Mesenteric fat pad (tissue), 1 donor: ENCODE measurements at places on chromosomes 6 and 20. TPM values are rescaled to one million over a fixed set of nuclear protein-coding genes. Genes with fewer than 3 reads are reported as not detected.

The GFOD1 gene
- 25.9 TPM for total RNA-seq

- DNase-seq: no peak
Measured at GRCh38 chr20:62555642-62556420, 80.0 kb upstream of the GATA5 start.

- no peak for DNase-seq
Measured at GRCh38 chr6:100774681-100775080, 106.4 kb downstream of the ASCC3 start.

DNA sequence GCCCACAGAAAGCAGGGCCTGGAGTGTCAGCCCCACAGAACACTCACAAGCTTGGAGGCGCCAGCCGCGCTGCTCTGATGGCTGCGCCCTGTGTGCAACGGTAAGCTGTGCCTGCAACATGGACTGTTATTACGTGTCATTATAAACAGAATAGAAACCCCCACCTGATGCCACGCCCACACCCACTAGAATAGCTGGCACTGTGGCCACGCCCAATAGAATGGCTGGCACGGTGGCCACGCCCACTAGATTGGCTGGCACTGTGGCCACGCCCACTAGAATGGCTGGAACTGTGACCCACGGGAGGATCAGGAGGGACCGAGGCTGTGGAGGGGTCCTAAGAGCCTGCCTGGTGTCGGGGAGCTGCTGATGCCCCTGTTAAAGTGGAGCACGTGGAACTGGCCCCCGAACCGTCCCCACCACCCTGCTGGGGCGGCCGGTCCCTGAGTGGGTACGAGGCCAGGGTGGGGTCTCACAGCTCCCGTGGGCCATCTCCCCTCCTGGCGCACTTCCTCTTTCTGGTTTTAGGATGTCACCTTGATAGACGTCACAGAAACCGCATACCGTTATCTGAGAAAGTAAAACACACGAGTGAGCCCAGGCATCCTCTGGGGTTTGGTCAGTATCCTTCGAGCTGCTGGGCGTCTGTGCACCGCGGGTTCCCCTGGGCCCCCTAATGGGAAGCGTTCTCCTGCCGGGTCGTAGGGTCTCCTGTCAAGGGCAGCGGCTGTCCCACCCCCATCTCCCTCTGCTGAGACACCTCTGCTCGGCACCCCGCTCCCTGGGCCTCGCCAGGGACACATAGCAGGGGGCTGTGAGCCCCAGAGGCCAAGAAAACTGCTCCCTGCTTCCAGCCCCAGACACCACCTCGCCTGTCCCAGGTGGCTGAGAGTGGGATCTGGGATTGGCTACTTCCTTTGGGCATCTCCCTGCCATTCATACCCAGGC lies 25.4 kb downstream of the SLC17A9 start:
- DNase-seq: no peak

The CD24 gene
- 2.1 TPM for total RNA-seq

The RAET1L gene
- total RNA-seq: not detected

GRCh38 chr6:74638412-74638811 lies 567.4 kb downstream of the COL12A1 start:
- no peak for DNase-seq

The ANKEF1 gene
- 4.9 TPM for total RNA-seq

The GLP1R gene
- total RNA-seq: not detected

- no peak for DNase-seq
Measured at GRCh38 chr20:8218861-8219260, 86.8 kb downstream of the PLCB1 start.

GRCh38 chr20:1313236-1313964 lies 15.5 kb downstream of the SDCBP2 start:
- no peak for DNase-seq

GRCh38 chr20:42204109-42204660 lies 586.0 kb upstream of the CHD6 start:
- DNase-seq: no peak

The GABRR1 gene
- total RNA-seq: not detected

The NMBR gene
- total RNA-seq: not detected

GRCh38 chr6:20569000-20569610 lies 34.8 kb downstream of the CDKAL1 start:
- no peak for DNase-seq

The NDUFAF5 gene
- 34.2 TPM for total RNA-seq

The ENPP5 gene
- 0.67 TPM for total RNA-seq

GRCh38 chr6:15474196-15474595 lies 188.6 kb downstream of the DTNBP1 start:
- no peak for DNase-seq

GRCh38 chr20:51930775-51931174 lies 128.5 kb upstream of the SALL4 start:
- DNase-seq: no peak

GRCh38 chr6:16338577-16339264 lies 100.3 kb downstream of the GMPR start:
- no peak for DNase-seq

DNA sequence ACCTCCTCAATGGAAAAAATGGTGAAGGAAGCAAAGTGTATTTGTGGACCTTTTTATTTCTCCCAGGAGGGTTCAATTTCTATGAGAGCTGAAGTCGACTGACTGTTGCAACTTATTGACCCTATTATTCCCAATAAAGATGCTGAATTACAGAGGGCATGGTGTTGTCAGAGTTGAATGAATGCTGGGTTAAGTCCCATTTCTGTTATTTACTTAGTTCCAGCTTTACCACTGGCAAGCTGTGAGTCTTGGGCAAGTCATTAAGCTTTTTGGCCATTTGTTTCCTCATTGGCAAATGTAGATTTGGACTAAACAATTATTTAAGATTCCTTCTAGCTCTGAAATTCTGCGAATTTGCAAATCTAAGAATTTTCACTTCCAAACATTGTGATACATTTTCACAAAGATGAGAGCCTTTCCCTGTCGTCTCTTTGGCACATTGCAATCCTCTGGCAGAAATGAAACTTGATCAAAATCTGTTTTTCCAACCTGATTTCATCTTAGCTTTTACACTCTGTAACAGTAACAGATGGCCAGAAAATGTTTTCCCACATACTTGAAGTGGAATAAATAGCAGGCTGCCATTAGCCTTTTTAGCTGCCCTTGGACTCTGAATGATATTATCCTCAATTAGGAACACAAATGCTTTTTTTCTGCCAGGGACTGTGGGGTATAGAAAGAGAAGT lies 21.3 kb downstream of the BLTP3A start:
- no peak for DNase-seq

DNA sequence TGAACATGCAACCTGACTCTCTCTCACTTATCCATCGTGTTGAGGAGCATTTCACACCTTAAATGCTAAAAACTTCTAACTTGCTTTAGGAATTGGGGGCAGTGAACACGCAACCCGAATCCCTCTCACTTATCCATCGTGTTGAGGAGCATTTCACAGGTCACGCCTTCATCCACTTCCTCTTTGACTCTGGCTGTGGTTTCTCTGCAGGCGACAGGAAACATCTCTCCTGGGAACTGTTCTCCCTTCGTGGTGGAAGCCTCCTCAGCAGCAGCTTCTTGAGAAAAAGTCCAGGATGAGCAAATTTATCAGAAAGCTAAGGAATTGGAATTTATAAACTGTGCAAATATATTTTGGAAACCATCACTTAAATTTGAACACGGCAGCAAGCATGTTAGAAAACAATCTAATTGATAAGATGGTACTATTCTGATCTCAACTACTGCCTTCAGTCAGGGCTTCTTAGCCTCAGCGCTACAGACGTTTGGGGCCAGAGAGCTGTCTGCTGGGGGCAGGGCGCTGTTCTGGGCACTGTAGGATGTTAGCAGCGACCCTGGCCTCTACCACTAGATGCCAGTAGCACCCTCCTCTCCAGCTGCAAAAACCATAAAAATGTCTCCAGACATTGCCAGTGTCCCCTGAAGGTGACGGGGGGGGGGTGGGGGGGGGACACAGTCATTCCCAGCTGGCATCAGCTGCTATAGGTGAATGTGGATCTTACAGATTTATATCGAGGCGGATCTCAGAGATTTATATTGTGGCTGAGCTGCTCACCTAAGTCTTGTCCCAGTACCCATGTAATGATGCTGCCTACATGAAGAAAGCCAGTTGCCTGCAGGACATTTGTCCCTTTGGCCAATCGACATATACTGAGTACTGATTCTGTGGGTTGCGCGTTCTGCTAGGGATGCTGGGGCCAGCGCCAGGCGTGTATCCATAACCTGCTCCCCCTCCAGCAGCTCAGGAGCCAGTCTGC lies 26.2 kb downstream of the CTCFL start:
- peak; percentile 6 for DNase-seq

- DNase-seq: no peak
Measured at GRCh38 chr20:48904566-48905296, 16.8 kb upstream of the ARFGEF2 start.

The BHLHE23 gene
- total RNA-seq: not detected

The CLVS2 gene
- total RNA-seq: not detected

DNA sequence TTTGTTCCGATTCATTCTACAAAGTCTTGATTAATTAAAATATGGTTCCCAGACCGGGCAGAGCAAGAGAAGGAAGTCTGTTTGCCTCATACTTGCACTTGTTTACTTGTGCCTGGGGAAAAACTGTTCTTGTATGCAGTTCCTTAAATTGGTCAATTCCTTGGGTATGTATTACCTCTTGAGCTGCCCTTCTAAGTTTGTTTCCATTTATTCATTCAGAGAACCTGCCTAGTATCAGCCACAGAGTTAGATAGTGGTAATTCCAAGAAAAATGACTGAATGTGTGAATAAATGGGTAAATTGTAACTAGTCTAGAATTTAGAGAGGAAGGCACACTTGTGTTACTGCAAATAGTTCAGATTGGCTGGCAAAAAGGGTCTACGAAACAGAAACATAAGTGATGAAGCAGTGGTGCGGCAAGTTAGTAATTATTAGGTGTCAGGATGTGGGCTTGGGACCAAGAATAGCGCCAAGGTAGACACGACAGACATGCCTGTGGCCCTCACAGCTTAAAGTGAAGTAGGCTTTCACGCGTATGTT lies 525 bp upstream of the MAK start:
- DNase-seq: no peak

The MAP7 gene
- total RNA-seq: 5.2 TPM

The SOBP gene
- 11.0 TPM for total RNA-seq

The JPH2 gene
- total RNA-seq: 5.6 TPM

The LINC00237 gene
- total RNA-seq: not detected

The PRR18 gene
- total RNA-seq: 1.0 TPM

DNA sequence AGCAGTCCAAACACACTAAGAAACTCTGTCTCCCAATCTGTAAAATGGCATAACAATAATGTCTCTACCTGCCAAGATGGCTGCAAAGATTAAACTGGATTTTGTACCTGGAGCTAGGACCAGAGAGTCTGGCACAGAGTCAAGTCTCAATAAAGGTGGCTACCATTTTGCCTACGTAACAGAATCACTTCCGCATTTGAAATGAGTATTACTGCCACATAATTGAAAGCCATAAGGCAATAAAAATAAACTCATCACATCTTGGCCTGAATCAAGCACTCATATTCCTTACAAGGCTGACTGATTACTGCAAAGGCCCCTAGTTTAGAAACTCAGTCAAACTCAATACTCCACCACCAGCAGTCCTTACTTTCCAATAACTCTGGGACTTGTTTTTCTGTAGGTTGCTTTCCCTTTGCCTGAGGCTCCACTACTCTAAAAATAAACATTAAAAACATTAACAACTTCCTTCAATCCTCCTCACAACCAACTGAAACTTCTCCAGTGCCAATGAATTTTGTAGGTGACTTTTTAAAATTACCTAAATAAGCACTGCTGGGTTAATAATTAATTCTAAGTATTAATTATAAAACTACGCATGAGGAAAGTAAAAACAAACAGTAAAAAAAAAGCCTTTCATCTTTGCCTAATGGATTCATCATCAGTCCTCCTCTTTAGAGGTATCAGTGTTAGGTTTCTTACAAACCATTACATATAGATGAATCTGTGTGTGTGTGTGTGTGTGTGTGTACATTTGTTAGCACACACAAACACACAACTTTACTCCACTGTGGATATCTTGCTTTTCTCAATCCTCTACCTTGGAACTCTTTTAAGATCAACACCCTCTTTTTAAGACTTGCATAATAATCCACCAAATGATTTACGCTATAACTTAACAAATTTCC lies 3.7 kb downstream of the KIF16B start:
- DNase-seq: no peak

DNA sequence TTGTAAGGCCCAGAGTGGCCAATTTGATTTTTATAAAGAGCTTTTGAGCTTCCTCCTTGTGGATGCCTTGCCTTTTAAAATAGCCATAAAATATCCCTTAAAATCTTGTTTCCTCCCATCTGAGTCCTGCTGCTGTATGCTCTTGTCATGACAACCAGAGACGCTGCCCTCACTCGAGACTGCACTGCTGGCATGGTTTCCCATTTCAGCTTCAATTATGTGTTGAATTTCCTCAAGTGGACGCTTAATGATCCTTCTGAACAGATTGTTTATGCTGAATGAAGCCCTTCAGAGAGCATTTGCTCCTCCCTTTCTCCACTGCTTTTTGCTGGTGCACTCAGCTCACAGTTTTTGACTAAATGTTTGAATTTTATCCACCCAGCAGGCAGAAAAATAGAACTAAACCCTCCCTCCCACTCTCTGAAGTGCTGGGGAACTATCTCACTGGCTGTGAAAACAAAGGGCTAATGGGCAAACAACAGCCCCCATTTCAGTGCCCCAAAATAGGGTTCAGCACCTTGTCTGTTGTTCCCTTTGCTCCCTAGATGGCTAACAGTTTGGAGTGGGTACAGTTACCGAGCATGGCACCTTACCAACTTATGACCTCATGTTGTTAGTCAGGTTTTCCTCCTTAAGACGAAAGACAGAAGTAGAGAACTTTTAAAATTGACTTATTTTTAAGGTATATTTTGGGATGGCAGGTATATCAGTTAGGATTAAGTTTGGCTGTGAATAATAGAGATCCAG lies 45.5 kb upstream of the RNF8 start:
- DNase-seq: no peak

The RFX6 gene
- not detected for total RNA-seq

DNA sequence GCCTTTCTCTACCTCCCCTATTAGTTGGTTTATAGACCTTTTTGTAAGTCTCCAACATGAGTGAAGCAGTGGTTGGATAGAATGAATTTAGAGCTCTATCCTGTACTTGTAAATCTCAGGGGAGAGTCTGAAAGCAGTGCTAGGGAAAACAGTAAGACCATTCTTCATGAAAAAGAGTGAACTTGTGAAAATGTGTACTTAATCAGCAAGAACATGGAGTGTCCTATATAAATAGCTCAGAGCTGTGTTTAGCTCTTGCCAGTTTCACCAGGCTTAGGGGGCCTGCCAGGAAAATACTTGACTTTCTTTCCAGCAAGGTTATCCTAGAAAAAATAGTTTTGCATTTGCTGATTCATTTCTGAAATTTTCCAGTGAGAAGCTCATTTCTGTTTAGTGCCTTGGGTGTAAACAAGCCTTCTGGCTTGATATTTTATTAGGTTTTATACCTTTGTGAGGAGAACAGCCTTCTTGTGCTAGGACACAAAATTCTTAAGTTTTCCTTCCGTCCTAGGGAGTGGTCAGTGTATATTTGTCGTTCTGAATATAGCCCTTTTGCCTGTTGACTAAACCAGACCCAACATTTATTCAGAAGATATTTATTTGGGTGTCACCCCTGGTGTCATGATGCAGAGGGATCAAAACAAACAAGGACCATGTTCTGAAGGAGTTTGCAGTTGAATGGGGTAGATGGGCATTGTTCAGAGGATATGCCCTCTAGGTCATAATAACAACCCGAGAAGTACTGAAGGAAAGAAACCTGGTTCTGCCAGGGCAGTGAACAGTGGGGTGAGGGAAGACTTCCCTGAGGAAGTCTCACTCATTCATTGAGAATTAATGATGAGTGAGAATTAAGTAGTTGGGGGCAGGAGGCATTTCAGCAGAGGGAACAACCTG lies 7.6 kb downstream of the ARFGEF2 start:
- DNase-seq: no peak

The GNMT gene
- 0.61 TPM for total RNA-seq

- no peak for DNase-seq
Measured at GRCh38 chr6:148999501-148999900, 252.7 kb downstream of the UST start.

GRCh38 chr6:154506582-154506981 lies 3.9 kb downstream of the CNKSR3 start:
- DNase-seq: no peak

The APOM gene
- 3.3 TPM for total RNA-seq
